ENCODE measurements at places on chromosomes 2 and 18.

GRCh38 chr2:38387887-38388286 is 10.8 kb upstream of the ATL2 start:
- DNase-seq, result no peak

DNA sequence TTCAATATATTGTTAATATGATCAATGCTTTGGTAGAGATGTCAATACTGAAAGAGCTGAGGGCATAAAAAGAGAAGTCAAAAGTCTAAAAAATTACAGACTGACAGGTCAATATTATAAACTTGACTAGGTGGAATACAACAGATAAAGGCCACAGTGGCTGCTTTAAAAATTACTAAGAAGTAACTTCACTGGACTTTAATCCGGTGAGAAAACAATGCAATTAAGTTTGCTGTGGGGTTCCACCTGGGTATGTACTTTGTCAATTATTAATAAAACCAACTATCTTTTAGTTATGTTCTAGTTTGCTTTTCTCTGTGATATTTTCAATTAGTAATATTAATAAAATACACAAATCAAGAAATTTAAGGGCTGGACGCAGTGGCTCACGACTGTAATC is 44.7 kb downstream of the RAPH1 start:
- no peak for DNase-seq

DNA sequence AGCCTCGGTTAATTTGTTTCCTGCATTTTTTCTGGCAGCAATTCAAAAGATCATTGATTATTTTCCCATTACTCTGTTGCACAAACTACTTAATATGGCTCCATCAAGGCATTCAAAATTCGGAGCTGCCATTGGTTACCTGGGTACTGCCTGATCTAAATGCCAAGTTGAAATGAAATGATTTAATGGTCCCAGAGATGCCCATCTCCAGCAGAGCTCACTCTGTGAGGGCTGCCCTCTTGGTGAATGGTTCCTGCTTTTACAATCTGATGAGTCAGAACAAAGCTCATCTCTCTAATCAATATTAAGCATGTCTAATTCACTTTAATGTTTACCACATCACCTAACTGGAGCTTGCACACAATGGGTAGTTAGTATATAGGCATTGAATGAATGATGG is 126.1 kb downstream of the CTNNA2 start:
- DNase-seq, result no peak

GRCh38 chr18:70292628-70293027 is 3.8 kb downstream of the SOCS6 start:
- no peak for DNase-seq

DNA sequence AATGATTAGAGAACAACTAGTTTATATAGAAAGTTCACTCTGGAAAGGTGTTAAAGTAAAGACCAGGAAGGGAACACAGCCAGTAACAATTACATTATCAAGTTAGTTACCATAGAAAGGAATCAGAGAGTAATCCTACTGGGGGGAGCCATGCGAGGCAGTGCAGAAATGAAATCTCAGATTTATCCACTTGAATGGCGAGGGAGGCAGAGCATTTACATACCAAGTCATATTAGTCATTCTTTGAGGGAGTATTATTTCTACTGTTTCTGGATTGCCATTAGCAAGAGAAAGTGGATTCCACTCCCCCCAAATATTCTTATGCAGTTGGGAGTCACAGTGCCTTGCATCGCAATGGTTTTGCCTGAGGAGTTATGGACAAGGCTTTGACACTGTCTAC is 472.7 kb upstream of the TRIB2 start:
- no peak for DNase-seq

DNA sequence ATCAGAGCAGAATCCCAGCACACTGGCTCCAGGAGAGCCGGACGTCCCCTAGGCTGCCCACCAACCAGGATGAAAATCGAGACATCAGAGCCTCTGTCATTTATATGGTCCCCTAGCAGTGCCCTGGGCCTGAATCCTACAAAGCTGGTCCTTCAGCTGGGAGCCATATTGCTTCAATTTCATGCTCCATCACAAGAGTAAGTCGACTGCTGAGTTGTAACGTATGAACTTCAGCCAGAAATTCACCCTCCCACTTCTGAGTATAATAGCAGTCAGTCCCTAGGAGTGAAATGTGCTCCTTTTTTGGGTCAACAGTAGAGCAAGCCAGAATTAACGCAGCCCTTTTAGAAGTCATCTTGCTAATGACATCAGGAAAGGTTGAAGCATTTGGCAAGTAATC is 126.4 kb downstream of the CCBE1 start:
- DNase-seq, result no peak

DNA sequence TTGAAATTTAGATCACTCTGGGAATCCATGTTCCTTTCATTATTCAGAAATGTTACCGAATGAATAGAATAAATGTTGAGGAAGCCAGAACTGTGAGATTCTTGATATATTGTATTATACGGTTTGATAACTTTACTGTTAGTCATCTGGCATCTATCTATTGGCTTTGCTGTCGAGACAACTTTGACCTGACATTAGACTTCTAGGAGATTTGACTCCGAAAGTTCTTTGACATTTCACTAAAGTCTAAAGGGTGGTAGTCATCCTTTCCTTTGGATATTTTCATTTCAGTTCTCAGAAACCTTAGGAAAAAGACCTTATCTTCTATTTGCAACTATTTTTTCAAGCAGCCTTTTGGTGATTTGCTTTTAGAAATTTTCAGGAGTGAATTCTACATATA is 1.9 kb downstream of the BMPR2 start:
- DNase-seq, result peak; percentile 54

DNA sequence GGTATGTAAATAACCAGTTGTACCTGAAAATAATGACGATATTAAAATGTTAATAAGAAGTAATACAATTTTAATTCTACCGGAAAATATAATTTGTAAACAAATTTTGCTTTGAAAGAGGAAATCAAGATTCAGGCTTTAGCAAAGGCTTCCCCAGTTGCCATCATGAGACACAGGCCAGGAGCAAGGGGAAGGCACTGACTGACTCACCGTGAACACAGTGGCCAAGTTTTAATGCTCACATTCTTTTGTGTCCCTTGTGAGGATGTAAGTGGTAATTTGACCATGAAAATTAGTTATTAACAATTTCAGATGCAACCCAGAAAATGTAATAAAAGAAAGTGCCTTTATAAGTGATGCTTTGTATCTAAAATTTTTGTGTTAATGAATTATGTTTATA is 164.1 kb downstream of the GREB1L start:
- DNase-seq, result no peak
